ENCODE measurements at places on chromosomes 13 and 19. TPM values are rescaled to one million over a fixed set of nuclear protein-coding genes. Genes with fewer than 3 reads are reported as not detected.
A peak's percentile ranks its signal among the peaks of the same experiment; 100 is the strongest.

- peaks cover 5% of the 10 kb centered on the region for H3K36me3 ChIP-seq
- H3K27ac ChIP-seq = no peak overlapping the region
- H3K4me3 ChIP-seq = no peak overlapping the region
- no peaks in the 10 kb centered on the region for H3K27me3 ChIP-seq
Measured at GRCh38 chr19:43329989-43330388, 23.5 kb upstream of the CD177 start.

DNA sequence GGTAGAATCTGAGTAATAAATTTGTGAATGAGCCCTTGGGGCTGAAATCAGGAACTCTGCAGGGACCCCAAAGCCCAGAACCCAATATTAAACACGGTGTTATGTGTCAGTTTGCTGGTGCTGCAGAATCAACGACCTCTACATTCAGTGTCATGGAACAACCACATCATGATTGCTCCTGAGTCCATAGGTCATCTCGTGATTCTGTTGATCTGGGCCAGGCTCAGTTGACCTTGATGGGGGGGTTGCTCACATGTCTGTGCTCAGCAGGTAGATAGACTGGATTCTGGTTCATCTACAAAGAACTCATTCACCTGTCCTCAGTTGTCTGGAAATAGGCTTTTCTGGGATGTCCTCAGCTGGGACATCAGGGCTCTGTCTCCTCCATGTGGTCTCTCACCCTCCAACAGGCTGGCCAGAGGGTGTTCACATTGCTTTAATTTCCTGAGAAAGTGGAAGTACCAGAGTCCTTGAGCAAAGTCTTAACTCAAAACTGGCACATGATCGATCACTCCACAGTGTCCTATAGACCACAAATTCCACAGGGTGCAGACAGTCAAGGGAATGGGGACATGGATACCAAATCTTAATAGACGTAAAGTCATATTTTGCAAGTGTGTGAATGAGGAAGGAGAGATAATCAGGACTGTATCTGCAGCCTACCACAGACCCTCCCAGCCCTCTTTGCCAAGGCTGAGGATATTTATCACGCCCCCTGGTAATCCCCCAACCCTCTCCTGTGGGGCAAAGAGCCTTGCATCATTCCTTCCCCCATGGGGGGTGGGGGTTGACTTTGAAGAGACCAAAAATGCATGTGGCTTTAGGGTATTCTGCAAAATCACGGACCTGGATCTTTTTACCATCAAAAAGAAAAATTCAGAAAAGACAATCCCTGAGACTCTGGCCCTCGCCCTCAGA lies 39.3 kb upstream of the IGFL1 start:
- H3K27me3 ChIP-seq = peaks cover 9% of the 10 kb centered on the region
- no peak overlapping the region for H3K4me3 ChIP-seq
- no peaks in the 10 kb centered on the region for H3K36me3 ChIP-seq
- DNase-seq = no peak
- H3K4me1 ChIP-seq = peaks cover 26% of the 10 kb centered on the region

DNA sequence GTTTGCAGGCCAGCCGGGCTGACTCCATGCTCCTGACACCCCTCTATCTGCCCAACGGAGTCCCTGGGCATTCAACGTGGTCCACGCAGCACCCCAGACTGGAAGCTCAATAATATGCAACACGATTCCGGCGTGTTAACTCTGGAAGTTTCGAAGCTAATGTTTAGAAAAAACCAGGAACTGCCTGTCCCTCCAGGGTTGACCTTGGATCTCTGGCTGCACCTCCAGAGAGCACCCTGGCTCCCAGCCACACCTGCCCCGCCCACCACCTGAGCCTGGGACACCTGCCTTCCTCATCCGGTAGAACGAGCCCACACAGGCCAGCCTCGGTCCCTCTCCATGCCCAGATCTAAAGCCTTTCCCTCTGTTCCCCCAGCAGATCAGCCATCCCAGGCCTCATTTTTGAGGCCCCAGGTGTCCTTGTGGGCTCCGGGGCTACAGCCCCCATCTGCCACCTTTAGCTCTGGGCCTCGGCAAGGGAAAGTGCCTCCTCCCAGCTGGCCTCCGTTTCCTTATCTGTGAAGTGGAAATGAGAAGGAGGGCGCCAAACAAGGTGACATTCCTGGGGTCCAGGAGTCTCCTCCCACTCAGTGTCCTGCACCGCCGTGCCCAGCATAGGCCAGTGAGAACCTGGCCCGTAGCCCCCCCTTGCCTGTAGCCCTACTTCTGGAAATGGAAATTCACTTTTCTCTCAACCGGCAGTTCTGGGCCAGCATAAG lies 38.7 kb downstream of the KLF2 start:
- H3K4me3 ChIP-seq = no peak overlapping the region
- DNase-seq = no peak
- peaks cover 9% of the 10 kb centered on the region for H3K36me3 ChIP-seq
- H3K4me1 ChIP-seq = peaks cover 13% of the 10 kb centered on the region
- no peak overlapping the region for H3K27ac ChIP-seq

- no peak overlapping the region for H3K27ac ChIP-seq
- H3K4me1 ChIP-seq = no peaks in the 10 kb centered on the region
- peaks cover 62% of the 10 kb centered on the region for H3K36me3 ChIP-seq
- no peak for DNase-seq
Measured at GRCh38 chr19:37551129-37551993, 43.2 kb downstream of the ZNF571 start.

- no peak overlapping the region for H3K27ac ChIP-seq
- H3K4me3 ChIP-seq = no peak overlapping the region
- no peaks in the 10 kb centered on the region for H3K36me3 ChIP-seq
- no peak for DNase-seq
- H3K27me3 ChIP-seq = peaks cover 12% of the 10 kb centered on the region
Measured at GRCh38 chr13:26987486-26988013, 184.1 kb downstream of the USP12 start.

DNA sequence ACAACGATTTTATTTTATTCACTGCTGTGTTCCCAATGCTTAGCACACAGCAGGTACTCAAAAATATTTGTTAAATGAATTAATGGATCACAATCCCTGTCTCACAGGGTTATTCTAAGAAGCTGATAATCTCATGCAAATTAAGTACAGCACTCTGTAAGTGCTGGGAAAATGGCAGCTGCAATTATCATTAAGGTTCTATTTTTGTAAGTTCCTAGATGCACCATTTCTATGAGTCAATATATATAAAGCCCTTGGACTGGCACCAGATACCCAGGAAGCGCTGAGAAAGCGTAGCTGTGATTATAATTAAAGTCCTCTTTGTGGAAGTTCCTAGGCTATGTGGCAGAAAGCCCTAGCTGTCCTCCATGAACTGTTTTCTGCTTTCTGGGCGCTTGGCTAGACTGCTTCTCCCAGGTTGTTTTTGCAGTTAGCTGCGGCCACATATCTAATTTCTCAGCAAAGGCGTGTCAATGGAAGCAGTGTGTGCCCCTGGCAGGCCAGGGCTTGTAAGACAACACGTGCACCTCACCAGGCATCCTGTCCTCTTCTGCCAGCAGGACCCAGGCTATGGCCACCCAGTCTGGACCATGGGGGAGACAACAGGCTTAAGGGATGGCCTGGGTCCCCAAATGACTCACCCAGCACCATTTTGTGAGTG lies 5.2 kb upstream of the SRRM5 start:
- H3K27me3 ChIP-seq = no peaks in the 10 kb centered on the region
- DNase-seq = no peak
- peaks cover 20% of the 10 kb centered on the region for H3K36me3 ChIP-seq
- H3K27ac ChIP-seq = peak overlapping the region; percentile 12

- H3K27ac ChIP-seq = peak overlapping the region; percentile 83
- no peaks in the 10 kb centered on the region for H3K27me3 ChIP-seq
- H3K4me1 ChIP-seq = peaks cover 24% of the 10 kb centered on the region
- peaks cover 9% of the 10 kb centered on the region for H3K36me3 ChIP-seq
Measured at GRCh38 chr19:1214299-1214861, 8.8 kb downstream of the STK11 start.

- no peak overlapping the region for H3K27ac ChIP-seq
- no peaks in the 10 kb centered on the region for H3K27me3 ChIP-seq
- no peaks in the 10 kb centered on the region for H3K4me1 ChIP-seq
- H3K36me3 ChIP-seq = no peaks in the 10 kb centered on the region
- DNase-seq = no peak
Measured at GRCh38 chr13:38535261-38535660, 151.6 kb upstream of the FREM2 start.

DNA sequence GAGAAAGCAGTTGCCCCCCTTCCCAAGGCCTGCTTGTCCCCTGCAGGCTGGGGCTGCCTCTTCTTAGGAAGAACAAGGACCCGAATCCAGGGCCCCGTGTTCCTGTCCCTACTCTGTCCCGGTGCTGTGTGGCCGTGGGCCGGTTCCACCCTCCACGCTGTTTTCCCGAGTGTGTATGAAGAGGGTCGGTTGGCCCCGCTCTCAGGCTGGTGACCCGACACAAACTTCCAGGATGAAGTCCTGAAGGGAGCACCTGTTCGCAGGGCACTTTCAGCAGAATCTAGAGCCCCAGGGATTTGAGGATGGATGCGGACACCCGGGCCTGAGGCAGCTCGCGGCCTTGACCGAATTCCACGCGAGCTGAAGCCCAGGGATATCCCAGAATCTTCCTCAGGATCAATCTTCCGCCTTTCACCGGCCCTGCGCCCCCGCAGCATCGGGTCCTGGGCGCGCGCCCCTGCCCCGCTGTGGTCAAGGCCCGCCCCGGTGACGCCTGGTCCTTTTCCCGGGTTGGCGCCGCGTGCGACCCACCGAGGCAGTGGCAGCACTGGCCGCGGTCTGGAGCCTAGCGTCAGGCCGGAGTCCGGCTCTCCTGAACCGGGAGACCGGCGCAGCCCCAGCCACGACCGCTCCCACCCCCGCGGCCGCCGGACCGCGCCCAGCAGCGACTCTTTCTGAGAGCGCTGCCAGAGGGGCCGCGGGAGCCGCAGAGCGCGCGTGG lies 528 bp upstream of the CHST8 start:
- H3K27me3 ChIP-seq = peaks cover 84% of the 10 kb centered on the region
- peak; percentile 45 for DNase-seq
- H3K4me3 ChIP-seq = peak overlapping the region; percentile 48
- H3K4me1 ChIP-seq = peaks cover 18% of the 10 kb centered on the region
- peaks cover 5% of the 10 kb centered on the region for H3K36me3 ChIP-seq

DNA sequence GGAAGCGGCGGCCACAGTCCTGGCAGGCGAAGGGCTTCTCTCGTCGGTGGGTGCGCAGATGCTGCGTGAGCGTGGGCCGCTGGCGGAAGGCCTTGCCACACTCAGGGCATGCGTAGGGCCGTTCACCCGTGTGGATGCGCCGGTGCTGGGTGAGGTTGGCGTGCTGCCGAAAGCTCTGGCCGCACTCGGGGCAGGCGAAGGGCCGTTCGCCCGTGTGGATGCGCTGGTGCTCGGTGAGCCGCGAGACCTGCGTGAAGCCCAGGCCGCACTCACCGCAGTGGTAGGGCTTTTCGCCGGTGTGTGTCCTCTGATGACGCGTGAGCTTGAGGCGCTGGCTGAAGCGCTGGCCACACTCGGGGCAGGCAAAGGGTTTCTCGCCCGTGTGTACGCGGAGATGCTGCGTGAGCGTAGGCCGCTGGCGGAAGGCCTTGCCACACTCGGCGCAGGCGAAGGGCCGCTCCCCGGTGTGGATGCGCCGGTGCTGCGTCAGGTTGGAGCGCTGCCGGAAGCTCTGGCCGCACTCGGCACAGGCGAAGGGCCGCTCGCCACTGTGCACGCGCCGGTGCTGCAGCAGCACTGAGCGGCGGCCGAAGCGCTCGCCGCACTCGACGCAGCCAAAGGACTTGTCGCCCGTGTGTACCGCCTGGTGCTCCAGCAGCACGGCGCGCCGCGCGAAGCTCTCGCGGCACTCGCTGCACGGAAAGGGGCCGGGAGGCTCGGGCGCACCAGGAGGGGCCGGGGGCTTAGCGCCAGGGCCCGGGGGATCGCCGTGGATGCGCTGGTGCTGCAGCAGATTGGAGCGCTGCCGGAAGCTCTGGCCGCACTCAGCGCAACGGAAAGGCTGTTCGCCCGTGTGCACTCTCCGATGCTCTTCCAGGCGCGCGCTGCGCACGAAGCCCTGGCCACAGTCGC lies 4.0 kb upstream of the UBE2M start:
- peaks cover 3% of the 10 kb centered on the region for H3K36me3 ChIP-seq
- no peak overlapping the region for H3K4me3 ChIP-seq
- H3K4me1 ChIP-seq = peaks cover 22% of the 10 kb centered on the region
- DNase-seq = no peak
- H3K27ac ChIP-seq = no peak overlapping the region

GRCh38 chr13:43054803-43055802 lies 31.7 kb downstream of the DNAJC15 start:
- H3K36me3 ChIP-seq = peaks cover 11% of the 10 kb centered on the region
- H3K27me3 ChIP-seq = no peaks in the 10 kb centered on the region
- peaks cover 38% of the 10 kb centered on the region for H3K4me1 ChIP-seq
- no peak overlapping the region for H3K27ac ChIP-seq

GRCh38 chr19:48102870-48103751 lies 7.5 kb downstream of the PLA2G4C start:
- H3K27ac ChIP-seq = no peak overlapping the region
- no peaks in the 10 kb centered on the region for H3K36me3 ChIP-seq
- H3K4me3 ChIP-seq = no peak overlapping the region
- H3K27me3 ChIP-seq = no peaks in the 10 kb centered on the region
- no peak for DNase-seq

DNA sequence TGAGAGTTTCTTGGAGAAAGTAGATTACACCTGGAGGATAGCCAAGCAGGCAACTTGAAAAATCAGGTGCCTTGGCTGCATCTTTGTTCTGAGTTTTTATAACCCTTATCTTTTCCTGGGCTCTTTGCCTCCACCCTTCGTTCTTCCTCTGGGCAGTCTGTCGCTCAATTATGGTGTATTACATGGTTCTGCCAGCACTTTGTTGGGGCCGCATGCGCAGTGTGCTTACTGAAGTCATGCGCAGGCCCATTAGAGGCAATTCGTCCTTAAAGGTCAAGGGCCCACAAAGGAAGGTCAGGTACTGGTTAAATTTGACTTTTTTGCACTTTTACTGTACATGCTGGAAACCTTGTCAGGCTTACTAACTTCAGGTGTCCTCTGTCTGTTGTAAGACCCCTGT lies 761.9 kb upstream of the SLITRK5 start:
- no peak for DNase-seq
- H3K36me3 ChIP-seq = peaks cover 1% of the 10 kb centered on the region
- H3K4me3 ChIP-seq = no peak overlapping the region
- H3K27me3 ChIP-seq = no peaks in the 10 kb centered on the region
- H3K4me1 ChIP-seq = peaks cover 40% of the 10 kb centered on the region
- H3K27ac ChIP-seq = peak overlapping the region; percentile 20

GRCh38 chr19:14525729-14526128 lies 3.7 kb upstream of the TECR start:
- no peak for DNase-seq
- peaks cover 26% of the 10 kb centered on the region for H3K4me1 ChIP-seq
- H3K27ac ChIP-seq = peak overlapping the region; percentile 92

GGACT gene
- total RNA-seq = 6.6 TPM

KLF5 gene
- total RNA-seq = 62.4 TPM

ZNF302 gene
- 43.8 TPM for total RNA-seq

OR4F17 gene
- not detected for total RNA-seq

KLK14 gene
- 0.99 TPM for total RNA-seq

PABPC3 gene
- 0.29 TPM for total RNA-seq

NBEA gene
- total RNA-seq = 32.8 TPM

NKG7 gene
- total RNA-seq = not detected

DAND5 gene
- total RNA-seq = 0.16 TPM

CATSPERD gene
- total RNA-seq = not detected

CDX2 gene
- total RNA-seq = not detected

Measured in mesothelial cell of epicardium (in vitro differentiated cells).